NCI-H524 treated with DMSO at 0.1 percent for 48 hours (cell line): ENCODE measurements at places on chromosomes 5 and 9.

DNA sequence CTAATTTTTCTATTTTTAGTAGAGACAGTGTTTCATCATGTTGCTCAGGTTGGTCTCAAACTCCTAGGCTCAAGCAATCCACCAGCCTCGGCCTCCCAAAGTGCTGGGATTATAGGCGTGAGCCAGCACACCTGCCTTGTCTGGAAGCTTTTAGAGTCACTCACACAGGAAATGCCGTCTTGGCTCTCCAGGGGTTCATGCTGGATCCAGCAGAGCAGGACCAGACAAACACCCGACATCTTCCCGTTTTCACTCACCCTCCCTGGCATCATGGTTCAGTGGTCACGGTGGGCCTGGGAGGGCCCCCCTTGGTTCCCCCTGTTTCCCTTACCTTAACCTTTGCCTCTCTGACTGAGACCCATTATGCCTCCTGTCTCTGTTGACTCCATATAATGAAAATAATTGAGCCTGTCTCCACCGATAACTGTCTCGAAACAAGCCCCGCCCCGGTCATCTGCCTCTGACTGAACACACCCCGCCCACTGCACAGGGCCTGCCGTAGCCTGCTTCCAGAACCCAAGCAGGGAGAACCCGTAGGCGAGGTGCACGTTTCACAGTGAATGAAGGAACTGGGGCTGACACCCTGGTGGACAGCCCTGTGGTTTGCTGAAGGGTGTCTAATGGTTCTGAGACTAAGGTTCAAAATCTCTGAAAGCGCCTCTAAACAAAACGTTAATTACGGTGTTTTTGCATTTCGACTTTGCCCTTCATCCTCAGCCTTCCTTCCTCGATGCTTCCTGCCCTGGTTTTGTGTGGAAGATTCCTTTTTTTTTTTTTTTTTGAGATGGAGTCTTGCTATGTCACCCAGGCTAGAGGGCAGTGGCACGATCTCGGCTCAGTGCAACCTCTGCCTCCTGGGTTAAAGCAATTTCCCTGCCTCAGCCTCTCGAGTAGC is 39.7 kb upstream of the SPRY4 start:
- DNase-seq: no peak

DNA sequence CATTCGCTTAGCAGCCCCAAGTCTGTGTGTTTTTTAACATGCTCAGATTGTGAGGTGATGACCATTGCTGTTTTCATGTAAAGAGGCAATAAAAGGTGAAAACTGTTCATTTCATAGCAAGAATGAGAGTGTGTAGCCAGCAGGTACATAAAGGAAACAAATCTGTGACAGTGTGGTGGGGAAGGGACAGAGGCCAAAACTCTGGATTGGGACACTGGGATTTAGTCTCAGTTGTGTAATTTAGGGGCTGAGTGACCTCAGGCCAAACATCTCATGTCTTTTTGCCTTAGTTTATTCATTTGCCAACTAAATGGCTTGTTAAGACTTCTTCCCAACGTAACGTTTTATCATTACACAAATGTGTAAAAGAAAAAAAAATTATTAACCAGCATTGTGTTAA is 47.0 kb downstream of the KCNN2 start:
- no peak for DNase-seq

DNA sequence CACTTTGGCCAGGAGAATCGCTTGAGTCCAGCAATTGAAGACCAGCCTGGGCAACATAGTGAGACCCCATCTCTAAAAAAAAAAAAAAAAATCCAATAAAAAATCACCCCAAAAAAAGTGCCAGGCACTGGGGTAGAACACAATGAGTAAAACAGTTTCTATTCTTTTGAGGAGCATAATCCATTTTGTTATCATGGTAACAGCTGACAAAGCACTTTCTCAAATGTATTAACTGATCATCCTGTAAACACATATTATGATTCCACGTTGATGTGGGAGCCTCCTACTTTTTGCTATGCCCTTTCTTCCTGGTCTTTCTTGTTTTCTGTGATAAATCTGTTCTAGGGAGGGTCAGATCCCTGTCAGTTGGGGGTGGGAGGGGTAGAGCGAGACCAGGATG is 20.7 kb upstream of the FAM13B start:
- no peak for DNase-seq

GRCh38 chr5:1139331-1140170 is 27.7 kb upstream of the SLC12A7 start:
- DNase-seq: no peak

DNA sequence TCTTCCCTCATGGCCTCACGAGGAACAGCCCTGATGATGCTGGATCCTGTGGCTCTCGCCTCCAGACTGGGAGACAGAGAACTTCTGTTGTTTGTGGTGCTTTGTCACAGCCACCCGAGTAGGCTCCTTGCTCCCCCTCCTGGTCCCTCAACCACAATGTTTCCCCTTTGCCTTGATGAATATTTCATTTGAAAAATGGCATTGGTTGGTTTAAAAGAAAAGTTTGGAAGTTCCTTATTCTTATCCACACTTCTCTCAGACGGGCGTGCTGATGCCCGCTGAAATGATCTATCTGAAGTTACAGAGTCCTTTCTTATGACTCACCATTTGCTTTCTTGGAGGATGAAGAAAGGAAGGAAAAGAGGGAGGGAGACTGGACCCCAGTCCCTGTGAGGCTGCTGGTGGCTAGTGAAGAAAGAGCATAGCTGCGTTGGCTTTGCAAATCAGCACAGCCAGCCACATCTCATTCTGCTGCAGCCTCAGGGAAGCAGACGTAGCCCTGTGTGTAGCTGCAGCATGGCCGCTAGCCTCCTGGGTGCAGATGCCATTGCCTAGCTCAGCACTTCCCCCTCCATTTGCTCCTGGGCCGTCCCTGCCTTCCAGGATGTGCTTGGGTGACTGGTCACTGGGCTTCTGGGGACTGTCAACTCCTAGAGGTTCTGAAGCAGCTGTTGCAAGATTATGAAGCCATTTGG is 185.9 kb downstream of the ERCC6L2 start:
- DNase-seq: no peak
